Activated CD8-positive, alpha-beta memory T cell treated with anti-CD3 and anti-CD28 coated beads for 36 hours (primary cell): ENCODE measurements at places on chromosomes 7 and 10. TPM values are rescaled to one million over a fixed set of nuclear protein-coding genes. Genes with fewer than 3 reads are reported as not detected.

ZFAND2A gene
- 21.3 TPM for total RNA-seq

ATOH7 gene
- total RNA-seq: not detected

KCP gene
- total RNA-seq: 0.53 TPM

GNGT1 gene
- total RNA-seq: not detected

BEND7 gene
- not detected for total RNA-seq

PNPLA8 gene
- total RNA-seq: 17.6 TPM

PHYH gene
- total RNA-seq: 17.0 TPM

CH25H gene
- total RNA-seq: not detected

CFAP58 gene
- total RNA-seq: 0.21 TPM
